ENCODE measurements at places on chromosomes 4 and X.

- no peak for DNase-seq
These were observed 628.8 kb downstream of the ADGRL3 start for GRCh38 chr4:61828960-61829359.

- DNase-seq, result no peak
These were observed 28.8 kb downstream of the ING2 start for GRCh38 chr4:183533698-183534097.

DNA sequence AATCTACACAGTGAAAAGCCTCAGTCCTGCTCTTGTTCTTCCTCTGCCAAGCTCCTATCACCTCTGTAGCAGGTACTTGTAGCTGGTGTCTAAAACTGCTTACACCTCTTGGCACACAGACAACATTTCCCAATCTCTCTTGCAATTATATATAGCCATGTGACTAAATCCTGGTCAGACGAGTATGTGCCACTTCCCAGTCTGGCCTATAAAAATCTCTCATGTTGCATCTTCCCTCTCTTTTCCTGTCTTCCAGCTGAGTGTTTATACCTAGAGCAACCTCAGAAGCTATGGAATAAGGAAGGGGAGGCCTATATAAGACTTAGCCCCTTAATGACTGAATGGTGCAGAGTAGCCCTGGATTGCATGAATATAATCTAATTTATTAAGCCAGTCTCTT is 105.8 kb downstream of the RNF150 start:
- no peak for DNase-seq

DNA sequence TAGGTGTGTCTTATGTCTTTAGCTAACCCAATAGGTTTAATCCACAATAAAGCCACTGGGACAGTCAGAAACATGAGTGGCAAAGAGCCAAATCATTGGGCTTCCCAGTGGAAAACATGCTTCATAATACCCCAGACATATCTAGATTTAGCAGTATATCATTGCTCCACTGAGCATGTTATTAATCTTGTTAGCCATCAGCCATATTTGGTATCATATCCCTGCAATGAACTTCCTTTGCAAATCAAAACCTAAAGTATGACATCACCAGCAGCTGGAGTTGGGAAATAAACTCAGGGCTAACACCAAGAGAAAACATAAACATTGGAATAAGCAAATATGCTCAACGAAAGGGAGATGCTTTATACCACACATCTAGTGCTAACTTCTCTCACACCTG is 280.8 kb upstream of the NOCT start:
- DNase-seq, result peak; percentile 90

- no peak for DNase-seq
These were observed 127.2 kb downstream of the CHRNA9 start for GRCh38 chr4:40462326-40462725.

GRCh38 chrX:9166584-9166944 is 132.6 kb upstream of the FAM9B start:
- no peak for DNase-seq
